ENCODE measurements at places on chromosomes 1 and 21. TPM values are rescaled to one million over a fixed set of nuclear protein-coding genes. Genes with fewer than 3 reads are reported as not detected.
A peak's percentile ranks its signal among the peaks of the same experiment; 100 is the strongest.

DNA sequence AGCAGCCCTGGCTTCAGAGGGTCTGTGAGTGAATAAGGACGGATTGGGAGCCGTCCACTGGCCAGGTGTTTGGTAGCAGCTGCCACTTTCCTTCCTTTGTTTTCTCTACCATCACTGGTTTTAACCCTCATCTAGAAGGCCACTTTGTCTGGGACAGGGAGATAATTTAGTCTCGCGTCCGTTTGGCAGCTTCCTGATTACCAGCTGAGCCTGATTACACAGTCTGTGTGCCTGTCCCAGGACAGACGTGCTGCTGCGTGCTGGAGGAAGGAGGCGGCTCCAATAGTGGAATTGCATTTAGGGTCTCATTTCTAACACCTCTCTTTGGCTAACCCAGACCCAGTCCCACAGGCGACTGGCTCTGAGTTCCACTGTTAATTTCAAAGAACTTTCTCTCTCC, 24.6 kb upstream of the CASQ2 start:
- DNase-seq: no peak

DNA sequence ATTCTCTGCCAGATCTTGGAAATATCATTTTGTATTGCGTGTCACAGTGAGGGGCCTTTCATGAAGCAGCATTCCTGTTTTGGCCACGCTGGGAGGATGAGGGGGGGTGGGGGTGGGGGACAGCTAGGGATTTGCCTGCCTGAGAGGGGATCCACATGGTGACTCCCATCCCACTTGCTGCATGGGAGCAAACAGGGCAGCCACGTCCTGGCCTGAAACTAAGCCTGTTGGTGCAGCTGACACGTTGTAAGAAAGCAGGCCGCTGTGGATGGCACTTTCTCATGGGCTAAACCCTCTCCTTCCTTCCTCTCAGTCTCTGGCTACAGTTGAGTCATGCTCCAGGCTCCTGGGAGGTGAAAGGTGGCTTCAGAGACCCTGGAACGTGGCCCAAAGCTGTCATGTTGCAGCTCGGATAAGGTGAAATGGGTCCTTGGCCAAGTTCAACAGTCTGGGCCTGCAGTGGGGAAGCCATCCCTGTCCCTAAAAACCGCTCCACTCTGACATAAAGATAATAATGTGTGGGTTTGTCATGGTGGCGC, 346.7 kb upstream of the VAMP3 start:
- no peak for DNase-seq

DNA sequence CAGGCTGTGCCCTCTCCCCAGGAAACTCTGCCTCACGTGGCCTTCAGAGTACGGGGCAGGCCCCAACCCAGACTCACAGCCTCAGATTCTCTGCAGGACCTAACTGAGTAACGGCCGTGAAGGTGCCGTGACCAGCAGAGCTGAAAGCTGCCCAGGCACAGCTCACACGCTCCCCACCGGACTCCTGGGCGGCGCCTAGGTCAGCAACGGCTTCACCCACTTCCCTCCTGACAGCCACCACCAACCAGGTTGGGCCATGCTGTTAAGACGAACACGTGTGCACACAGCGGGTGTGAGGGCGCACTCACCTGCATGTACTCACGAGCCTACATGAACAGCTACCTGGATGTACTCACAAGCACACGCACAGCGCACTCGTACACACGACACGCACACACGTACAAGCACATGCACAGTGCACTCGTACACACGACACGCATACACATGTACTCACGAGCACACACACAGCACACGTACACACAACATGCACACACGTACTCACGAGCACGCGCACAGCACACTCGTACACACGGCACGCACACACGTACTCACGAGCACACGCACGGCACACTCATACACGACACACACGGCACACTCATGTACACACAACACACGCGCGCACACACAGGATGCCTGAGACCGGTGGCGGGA, 8.7 kb upstream of the TNFRSF4 start:
- no peak for DNase-seq

GRCh38 chr1:55235722-55236121, 20.6 kb upstream of the USP24 start:
- peak; percentile 39 for DNase-seq

DNA sequence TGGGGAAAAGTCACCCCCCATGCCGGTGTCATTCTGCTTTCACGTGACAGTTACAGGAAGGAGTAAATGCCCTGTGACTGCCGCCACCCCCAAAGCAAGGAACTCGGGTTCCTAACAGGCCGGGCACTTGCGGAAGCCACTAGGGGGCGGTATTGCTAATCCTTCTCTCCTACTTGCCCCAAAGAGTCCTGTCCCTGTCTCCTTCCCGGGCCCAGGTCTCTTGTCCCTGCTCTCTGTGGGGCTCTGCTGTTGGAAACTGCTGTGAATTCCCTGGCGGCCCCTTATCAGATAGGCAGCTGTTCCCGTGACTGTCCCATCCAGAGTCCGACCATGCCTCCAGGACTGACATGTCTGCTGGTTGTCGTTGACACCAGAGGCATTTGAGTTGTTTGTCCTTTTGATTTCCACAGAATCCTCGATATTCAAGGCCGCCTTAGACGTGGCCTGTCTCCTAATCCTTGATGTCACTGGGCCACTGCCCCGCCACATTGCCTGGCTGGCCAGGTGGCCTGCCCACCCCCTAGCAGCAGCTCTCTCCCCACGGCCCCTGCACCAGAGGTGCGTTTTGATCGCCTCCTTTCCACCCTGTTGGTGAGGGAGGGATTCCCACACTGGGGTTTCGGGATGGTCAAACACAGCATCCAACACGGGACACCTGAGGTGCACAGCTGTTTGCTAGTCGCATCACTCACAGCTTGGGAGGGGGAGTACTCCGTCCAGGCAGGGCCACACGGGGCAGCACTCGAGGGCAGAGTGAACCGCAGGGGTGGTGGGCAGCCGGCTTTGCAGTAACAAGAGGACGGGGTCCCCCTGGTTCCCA, 37.3 kb downstream of the CHAF1B start:
- DNase-seq: peak; percentile 72

GRCh38 chr1:8461351-8462110, 143.6 kb downstream of the SLC45A1 start:
- no peak for DNase-seq

DNA sequence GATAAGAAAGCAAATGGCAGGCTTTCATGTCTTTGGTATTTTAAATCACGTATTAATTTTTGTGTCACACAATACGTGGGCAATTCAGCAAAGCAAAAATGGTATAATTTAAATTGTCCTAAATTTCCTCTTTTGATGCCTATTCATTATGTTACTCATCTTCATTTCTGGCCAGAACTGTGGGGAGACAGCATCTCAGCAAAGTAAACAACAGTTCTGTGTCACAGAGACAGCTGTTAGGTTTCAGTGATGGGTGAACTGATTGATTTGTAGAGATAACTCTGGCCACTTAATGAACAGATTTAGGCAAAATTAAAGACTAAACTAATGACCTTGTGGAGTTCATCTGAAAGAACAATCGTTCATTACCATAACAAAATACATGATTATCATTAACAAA, 49.2 kb downstream of the FH start:
- peak; percentile 12 for DNase-seq

GRCh38 chr1:4801192-4801924, 146.9 kb downstream of the AJAP1 start:
- DNase-seq: no peak

- DNase-seq: no peak
Measured at GRCh38 chr21:45056917-45057560, 17.3 kb upstream of the ADARB1 start.

DNA sequence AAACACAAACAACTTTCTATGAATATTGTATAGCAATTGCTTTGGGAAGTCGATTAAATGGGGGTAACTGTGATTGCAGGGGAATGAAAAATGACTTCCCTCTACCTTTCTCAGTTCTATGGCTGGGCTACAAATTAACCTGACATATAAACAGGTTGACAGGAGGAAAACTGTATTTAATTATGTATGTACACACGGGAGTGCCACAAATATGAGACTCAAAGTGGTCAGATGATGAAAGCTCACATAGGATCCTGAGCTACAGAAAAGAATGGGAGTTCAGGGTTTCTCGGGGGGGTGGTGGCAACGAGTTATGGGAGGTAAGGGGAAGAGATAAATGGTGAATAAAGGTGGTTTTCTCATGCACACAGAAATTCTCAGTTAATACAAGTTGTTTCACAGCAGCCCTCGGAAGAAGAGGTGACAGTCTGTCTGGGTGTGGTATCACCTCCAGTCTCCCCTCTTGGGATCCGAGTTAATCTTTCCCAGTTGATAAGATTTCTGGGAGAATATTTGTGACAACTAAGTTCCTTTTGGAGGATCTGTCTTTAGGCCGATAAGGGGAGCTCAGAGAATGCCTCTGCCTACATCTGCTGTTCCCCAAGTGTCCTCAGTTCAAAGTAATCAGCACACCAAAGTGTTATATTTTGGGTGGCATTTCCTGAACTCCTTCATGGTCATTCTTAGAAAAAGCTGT, 26.3 kb downstream of the GADD45A start:
- no peak for DNase-seq

DNA sequence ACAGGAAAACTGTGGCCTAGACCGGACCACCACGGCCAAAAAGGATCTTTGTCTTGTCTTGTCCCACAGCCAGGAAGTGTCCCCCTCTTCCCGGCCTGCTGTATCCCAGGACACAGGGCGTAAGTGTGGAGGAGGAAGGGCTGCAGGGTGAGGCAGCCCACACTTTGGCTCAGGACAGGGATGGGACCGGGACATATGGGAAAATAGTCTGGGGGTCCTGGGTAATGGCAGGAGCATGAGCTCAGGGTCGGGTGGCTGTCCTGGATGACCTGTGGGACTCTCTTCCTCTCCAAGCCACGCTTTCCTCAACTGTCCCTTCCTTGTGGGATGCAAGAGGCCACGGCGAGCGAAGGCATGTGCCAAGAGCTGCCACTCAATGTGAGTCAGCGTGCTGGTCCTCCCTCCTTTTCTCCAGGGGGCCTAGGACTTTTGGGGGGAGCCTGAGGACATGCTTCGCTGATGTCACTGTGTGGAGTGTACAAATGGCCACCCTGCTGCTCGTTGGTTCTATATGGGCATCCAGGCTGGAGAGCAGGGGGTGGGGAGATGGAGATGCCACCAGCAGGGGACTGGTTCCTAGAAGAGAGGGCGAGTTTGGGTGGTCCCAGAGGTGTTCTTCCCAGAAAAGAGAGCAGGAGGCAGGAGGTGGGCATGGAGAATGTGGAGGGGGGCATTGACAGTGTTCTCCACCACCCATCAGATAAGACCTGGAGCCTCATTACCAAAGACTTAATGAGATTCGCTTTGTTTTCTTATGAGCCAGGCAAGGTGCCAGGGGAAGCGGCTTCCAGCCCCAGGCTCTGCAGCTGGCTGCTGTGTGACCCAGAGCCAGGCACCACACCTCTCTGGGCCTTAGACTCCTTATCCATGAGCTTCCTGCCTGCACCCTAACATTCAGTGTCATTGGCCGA, 11.5 kb upstream of the PADI1 start:
- DNase-seq: no peak

The CHODL gene
- 0.05 TPM for total RNA-seq

The SYNC gene
- 152 TPM for total RNA-seq

The NBPF26 gene
- total RNA-seq: 51.4 TPM

The CAMTA1 gene
- total RNA-seq: 68.9 TPM

The CLCA2 gene
- 0.62 TPM for total RNA-seq

Data from myocyte (in vitro differentiated cells).